Calu3 (cell line): ENCODE measurements at places on chromosomes 1 and 21. TPM values are rescaled to one million over a fixed set of nuclear protein-coding genes. Genes with fewer than 3 reads are reported as not detected.

DNA sequence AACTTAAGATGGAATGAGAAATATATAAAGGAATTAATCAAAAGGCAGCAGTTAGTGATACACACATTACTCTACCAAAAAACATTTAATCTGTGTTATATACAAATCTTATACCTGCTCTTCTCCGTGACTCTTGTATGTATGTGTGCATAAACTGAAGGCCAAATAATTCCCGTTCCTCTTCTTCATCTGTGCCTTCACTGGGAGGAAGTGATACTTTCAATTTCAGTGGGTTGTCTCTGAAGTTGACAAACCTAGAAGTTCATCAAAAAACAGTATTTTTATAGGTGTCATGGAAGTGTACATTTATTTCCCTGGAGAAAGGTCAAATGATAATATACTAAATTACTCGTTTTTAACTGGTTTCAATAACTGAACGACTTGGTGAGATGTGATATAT, 19.3 kb downstream of the TRMT13 start:
- no peak for DNase-seq
- peaks cover 10% of the 10 kb centered on the region for H3K36me3 ChIP-seq
- no peaks in the 10 kb centered on the region for H3K27me3 ChIP-seq
- no peaks in the 10 kb centered on the region for H3K4me1 ChIP-seq
- H3K27ac ChIP-seq = no peak overlapping the region

DNA sequence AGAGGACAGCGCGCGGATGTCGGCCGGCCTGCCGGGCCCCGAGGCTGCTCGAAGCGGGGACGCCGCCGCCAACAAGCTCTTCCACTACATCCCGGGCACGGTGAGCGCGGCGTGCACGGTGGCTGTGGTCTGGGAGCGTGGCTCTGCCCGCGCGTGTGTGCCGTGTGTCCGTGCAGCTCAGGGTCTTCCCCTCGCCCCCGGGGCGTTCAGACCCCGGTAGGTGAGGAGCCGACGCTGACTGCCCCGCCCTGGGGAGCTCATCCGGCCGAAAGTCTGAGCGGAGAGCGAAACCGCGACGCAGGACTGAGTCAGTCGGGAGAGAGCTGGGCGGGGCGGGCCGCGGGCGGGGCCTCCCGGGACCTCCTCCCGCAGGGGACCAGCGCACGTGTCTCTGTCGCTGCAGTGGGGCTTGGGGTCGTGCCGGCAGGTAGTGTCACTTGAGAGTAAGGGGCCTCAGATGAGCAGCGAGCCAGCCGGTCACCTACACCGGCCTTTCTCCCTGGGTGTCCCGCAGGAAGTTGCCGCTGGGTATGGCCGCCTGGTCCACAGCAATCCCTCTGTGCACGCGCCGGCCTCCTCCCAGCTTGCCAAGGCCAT, 520 bp downstream of the PLEKHN1 start:
- H3K4me3 ChIP-seq = peak overlapping the region; percentile 69
- H3K27me3 ChIP-seq = no peaks in the 10 kb centered on the region
- no peaks in the 10 kb centered on the region for H3K4me1 ChIP-seq

DNA sequence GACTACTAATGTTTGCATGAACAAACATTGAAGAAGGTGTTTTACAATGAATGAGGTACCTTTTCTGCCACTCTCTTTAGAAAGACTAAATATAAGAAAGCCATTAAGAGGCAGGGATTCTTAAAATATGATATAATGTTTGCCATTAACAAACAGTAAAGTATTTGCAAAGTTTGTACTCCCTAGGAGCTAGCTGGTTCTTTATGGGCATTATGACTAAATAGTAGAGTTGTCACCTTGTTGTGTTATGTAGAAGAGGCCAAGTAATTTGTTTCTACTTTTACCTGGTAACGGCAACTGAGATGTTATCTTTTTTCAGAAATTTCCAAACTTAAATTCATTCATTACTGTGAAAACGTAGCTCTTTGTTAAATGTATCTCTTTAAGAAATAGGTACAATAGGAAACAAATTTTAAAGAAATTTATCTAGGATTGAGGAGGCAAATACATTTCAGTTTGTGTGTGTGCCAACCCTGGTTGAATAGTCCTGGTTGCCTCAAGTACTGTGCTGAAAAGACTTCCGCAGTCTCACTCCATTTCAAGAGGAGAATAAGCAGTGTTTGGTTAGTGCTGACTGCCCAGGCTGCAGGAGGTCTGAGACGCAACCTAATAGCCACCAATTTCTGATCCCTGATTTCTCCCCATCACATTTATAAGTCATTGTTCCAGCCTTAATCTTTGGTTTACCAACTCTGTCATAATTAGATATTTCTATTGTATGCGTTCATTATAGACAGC, 52.1 kb downstream of the WDR3 start:
- no peak for DNase-seq
- no peak overlapping the region for H3K27ac ChIP-seq
- no peaks in the 10 kb centered on the region for H3K4me1 ChIP-seq
- no peaks in the 10 kb centered on the region for H3K36me3 ChIP-seq
- no peaks in the 10 kb centered on the region for H3K27me3 ChIP-seq
- no peak overlapping the region for H3K4me3 ChIP-seq

- H3K4me1 ChIP-seq = peaks cover 8% of the 10 kb centered on the region
- H3K27ac ChIP-seq = no peak overlapping the region
- no peaks in the 10 kb centered on the region for H3K36me3 ChIP-seq
- no peaks in the 10 kb centered on the region for H3K27me3 ChIP-seq
Measured at GRCh38 chr1:199044191-199044590, 405.4 kb downstream of the PTPRC start.

DNA sequence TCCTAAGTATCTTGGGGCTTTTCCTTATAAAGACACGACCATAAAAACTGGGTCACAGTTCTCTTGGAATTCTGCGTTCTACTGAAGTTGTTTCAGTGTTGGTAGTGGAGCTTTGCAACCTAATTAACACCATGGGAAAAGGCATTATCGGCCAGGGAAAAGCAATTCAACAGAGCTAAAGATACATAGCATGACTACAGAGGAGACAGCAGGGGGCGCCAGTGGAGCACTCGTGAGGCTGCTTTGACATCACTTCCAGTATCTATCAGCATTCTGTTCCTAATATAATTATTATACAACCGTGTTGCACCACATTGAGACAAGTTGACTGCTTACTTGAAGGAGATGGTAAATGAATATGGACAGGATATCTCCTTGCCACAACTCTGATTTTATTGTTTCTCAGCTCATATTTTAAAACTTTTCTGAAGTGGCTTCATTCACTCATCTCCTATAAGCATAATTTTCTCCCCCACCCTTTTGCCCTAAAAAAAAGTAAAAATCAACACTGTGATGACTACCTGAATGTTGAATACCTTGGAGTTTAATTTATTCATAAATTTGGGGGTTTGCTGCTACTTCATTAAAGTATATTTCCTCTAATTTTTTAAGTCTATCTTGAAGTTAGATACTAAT, 39.4 kb downstream of the ZP4 start:
- peak; percentile 84 for DNase-seq
- no peaks in the 10 kb centered on the region for H3K27me3 ChIP-seq
- H3K27ac ChIP-seq = no peak overlapping the region
- no peaks in the 10 kb centered on the region for H3K36me3 ChIP-seq
- H3K4me1 ChIP-seq = peaks cover 7% of the 10 kb centered on the region

DNA sequence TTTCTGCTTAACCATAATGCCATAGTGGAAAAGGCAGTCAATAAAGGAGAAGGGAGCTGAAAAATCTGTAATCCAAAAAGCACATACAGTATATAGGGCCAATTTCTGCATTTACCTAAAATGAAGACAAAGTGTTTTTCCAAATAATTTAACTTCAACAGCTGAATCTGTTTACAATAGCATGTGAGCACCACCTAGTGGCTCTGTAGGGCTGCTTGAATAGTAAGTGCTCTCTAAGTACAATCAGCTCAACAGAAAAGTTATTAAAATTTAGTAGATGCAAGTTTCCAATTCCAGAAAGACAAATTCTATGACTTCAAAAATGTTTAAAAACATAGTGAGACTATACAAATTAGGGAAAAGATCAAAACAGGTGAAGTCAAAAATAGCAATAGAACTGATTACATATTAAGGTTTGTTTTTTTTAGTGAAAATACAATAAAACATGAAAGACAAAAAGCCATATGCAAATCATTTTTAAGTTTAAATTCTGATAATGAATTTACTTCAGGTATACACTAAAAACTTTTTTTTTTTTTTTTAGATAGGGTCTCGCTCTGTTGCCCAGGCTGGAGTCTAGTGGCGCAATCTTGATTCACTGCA, 220.0 kb downstream of the SETD4 start:
- DNase-seq = peak; percentile 56
- H3K4me1 ChIP-seq = no peaks in the 10 kb centered on the region
- no peak overlapping the region for H3K27ac ChIP-seq
- peaks cover 4% of the 10 kb centered on the region for H3K27me3 ChIP-seq
- no peak overlapping the region for H3K4me3 ChIP-seq

DNA sequence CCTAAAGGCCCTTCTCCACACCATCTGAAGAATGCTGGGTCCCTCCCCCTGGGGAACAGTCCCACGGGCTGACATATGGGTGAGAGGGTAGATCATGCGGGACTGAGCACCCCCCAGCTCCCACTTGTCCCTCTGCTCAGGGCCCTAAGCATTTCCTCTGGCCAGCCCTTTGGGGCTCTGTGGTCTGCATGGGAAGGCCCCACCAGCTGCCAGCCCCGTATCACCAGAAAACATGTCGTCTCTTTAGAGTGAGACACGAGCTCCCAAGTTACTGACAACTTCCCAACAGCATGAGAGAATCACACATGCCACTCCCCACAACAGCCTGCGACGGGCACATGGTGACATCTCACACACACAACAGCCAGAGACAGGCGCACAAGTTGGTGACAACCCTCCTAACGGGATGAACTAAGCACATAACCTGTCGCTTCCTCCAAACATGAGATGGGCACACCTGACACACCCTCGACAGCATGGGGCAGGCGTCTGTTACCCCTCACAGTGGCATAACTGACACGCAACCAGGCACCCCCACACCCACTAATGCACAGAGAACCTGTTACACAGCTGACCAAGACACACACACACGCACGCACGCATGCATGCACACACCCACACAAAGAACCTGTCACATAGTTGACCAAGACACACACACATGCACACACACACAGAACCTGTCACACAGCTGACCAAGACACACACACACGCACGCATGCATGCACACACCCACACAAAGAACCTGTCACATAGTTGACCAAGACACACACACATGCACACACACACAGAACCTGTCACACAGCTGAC, 41.2 kb downstream of the AHDC1 start:
- H3K4me3 ChIP-seq = peak overlapping the region; percentile 4
- peaks cover 64% of the 10 kb centered on the region for H3K4me1 ChIP-seq
- peaks cover 13% of the 10 kb centered on the region for H3K36me3 ChIP-seq
- no peaks in the 10 kb centered on the region for H3K27me3 ChIP-seq

- H3K4me3 ChIP-seq = peak overlapping the region; percentile 43
- peak overlapping the region; percentile 91 for H3K27ac ChIP-seq
- H3K27me3 ChIP-seq = no peaks in the 10 kb centered on the region
Measured at GRCh38 chr1:223831755-223832636, 13.8 kb downstream of the TP53BP2 start.

GRCh38 chr21:34580181-34580700, 34.7 kb downstream of the RCAN1 start:
- H3K27ac ChIP-seq = no peak overlapping the region
- H3K36me3 ChIP-seq = no peaks in the 10 kb centered on the region
- no peak for DNase-seq
- H3K27me3 ChIP-seq = no peaks in the 10 kb centered on the region
- H3K4me1 ChIP-seq = peaks cover 9% of the 10 kb centered on the region

DNA sequence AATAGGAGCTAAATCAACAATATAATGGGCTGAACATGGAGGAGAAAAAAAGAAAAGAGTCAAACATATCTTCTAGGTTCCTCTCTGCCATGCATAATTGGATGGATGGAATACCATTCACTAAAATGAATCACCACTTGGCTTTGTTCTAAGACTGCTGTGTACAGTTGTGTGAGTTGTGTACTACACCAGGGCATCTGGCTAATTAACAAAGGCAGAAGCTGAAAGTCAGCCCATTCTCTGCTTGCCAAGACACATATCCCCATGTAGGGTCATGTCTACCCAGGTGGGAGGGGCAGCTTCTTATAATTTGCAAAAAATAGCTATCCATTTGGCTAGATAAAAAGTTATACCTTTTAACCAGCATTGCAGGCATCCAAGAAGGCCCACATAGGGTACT, 21.0 kb downstream of the JUN start:
- H3K4me3 ChIP-seq = no peak overlapping the region
- DNase-seq = no peak
- H3K27me3 ChIP-seq = no peaks in the 10 kb centered on the region
- H3K36me3 ChIP-seq = no peaks in the 10 kb centered on the region
- H3K27ac ChIP-seq = peak overlapping the region; percentile 5

GRCh38 chr1:179012038-179012437, 13.7 kb upstream of the FAM20B start:
- H3K4me1 ChIP-seq = peaks cover 16% of the 10 kb centered on the region
- no peaks in the 10 kb centered on the region for H3K36me3 ChIP-seq
- no peaks in the 10 kb centered on the region for H3K27me3 ChIP-seq
- DNase-seq = no peak

DNA sequence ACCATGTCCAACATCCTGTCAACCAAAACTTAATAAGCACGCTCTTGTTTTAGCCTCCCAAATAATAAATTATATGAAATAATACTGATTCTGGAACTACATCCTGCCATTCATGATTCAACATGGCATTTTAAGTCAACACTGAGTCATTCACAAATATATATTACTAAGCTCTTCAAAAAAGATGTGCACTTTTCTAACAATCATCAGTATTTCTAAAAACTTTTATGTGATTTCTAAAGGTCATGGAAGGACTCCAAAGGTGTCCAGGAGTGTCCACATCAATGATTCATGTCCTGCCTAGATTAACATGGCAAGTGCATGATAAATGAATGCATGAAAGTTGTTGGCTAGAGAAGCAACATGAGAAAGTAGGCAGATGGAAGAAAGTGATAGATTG, 51.6 kb downstream of the NEGR1 start:
- DNase-seq = no peak
- no peaks in the 10 kb centered on the region for H3K36me3 ChIP-seq
- H3K4me3 ChIP-seq = no peak overlapping the region
- H3K27ac ChIP-seq = no peak overlapping the region

KCNN3 gene
- 0.27 TPM in 1 of 2 replicates, not detected in the other for total RNA-seq

SH3D21 gene
- total RNA-seq = 12.1 and 13.2 TPM in 2 replicates
